Activated T-cell treated with anti-CD3 and anti-CD28 coated beads, Interleukin-2, amount 50 U/mL, for 72 hours (primary cell): ENCODE measurements at places on chromosomes 1 and 21. TPM values are rescaled to one million over a fixed set of nuclear protein-coding genes. Genes with fewer than 3 reads are reported as not detected.

- no peak for DNase-seq
These were observed 319.7 kb downstream of the MATN1 start for GRCh38 chr1:30403726-30404125.

STMN1 gene
- 478 TPM for total RNA-seq

CHI3L1 gene
- not detected for total RNA-seq

SH2D1B gene
- total RNA-seq = not detected

ACOT11 gene
- 1.4 TPM for total RNA-seq

- no peak for DNase-seq
These were observed 74.4 kb downstream of the CLSTN1 start for GRCh38 chr1:9749361-9749760.

- no peak for DNase-seq
These were observed 33.4 kb upstream of the ATP1B1 start for GRCh38 chr1:169072945-169073725.

GPR37L1 gene
- total RNA-seq = not detected

FCGR3B gene
- total RNA-seq = 0.30 TPM
